ENCODE measurements at places on chromosomes 3 and 15.

DNA sequence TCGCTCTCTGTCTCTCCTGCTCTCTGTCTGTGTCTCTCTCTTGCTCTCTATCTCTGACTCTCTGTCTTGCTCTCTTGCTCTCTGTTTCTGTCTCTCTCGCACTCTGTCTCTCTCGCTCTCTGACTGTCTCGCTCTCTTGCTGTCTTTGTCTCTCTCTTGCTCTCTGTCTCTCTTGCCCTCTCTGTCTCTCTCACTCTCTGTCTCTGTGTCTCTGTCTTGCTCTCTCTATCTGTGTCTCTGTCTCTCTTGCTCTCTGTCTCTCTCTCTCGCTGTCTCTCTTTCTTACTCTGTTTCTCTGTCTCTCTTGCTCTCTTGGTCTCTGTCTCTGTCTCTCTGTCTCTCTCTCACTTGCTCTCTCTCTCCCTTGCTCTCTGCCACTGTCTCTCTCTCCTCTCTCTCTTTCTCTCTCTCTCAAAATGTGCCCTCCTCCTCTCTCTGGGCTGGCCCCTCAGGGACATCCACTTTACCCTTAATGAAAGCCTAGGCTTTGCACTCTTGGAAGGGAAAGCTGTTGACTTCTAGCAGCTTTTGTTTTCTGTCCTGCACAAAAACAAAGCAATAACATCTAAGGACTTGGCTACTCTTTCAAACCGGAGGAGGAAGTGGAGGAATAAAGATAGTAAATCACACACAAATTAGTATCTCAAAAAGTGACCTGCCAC is 73.9 kb upstream of the NR2E3 start:
- no peak for DNase-seq

- no peak for DNase-seq
Observed at GRCh38 chr15:100764778-100765466, 114.7 kb upstream of the ALDH1A3 start.

DNA sequence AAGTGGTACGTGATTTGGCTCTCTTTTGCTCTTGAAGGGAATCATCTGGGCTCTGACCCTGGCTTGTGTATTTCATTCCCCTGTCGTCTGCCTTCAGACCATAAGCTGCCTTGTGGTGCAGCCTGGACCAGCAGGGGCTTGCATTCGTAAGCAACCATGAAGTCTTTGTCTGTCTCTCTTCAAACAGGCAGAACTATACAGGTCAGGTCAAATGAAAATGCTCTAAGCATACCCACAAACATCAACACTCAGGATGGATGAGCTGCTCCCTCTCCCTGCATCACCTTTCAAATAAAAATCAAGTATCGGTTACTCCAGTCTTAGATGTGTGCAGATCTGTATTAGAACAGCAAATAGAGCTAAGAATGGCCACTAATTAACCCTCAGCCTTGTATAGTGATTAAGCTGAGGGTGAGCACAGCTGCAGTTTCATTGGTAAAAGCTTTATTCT is 268.6 kb upstream of the UBE2E1 start:
- DNase-seq = no peak

GRCh38 chr15:83914906-83915305 is 261.0 kb downstream of the ADAMTSL3 start:
- DNase-seq = no peak

DNA sequence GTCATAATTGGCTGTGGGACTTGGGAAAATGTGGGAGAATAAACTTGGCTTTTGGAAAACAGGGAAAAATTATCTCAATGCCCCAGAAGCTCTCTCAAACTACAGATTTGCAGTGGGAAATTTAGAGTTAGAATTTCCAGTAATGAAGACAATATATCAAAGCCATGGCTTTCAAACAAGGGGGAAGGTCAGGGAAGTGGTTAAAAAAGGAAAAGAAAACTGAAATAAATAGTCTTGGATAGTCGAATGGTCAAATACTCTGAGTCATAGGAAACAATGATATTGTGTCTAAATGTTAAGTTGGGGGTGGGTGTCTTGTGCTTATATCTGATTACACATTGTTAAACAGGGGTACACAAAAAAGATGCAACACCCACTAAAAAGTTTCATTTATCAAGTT is 272.4 kb upstream of the COL8A1 start:
- DNase-seq = no peak

- DNase-seq = no peak
Observed at GRCh38 chr3:189824629-189825312, 193.6 kb downstream of the TP63 start.

DNA sequence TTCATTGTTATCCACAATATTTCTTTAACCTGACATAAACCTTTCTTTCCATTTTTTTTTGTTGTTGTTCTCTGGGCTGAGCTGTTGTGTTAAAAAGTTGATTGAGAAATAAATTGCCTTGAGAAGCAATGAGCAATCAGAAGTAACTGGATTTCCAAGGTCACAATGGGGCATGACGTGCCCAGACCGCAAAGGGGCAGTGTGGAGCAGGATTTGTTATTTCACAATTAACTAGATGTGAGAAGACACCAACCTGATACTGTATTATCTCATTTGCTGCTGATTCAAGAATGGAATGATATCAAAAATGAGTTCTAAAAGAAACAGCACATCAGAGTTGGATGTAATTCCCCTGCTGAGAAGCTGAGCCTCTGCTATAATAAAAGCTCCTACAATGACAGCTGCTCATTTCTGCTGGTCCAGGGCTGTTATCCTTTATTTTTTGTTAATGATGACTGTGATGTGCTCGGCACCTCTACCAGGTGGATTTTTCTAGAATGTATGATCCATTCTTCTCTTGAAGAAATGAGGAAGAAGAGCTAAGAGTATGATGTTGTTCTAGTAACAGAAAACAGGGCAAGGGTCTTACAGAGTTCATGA is 28.1 kb downstream of the CPNE4 start:
- no peak for DNase-seq

GRCh38 chr15:36430726-36431265 is 148.6 kb upstream of the CDIN1 start:
- no peak for DNase-seq

- DNase-seq = no peak
Observed at GRCh38 chr15:61138156-61138555, 90.9 kb downstream of the RORA start.

GRCh38 chr3:66428733-66429132 is 72.1 kb downstream of the LRIG1 start:
- no peak for DNase-seq

DNA sequence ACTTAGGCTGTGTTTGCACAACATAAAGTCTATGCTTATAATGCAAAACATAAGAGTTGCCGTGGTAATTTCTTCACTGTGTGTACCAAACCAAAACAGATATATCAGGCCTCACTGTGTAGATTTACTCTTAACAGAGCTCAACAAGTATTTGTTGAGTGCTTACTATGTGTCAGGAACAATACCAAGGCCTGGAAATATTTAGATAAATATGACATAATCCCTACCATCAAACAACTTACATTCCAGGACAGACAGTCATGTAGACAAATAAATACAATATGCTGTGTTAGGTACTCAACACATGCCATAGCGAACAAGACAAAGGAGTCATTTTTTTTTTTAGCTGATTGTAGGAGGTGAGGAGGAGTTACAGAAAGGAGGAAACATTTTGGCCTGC is 554.0 kb downstream of the NSUN3 start:
- DNase-seq = no peak

DNA sequence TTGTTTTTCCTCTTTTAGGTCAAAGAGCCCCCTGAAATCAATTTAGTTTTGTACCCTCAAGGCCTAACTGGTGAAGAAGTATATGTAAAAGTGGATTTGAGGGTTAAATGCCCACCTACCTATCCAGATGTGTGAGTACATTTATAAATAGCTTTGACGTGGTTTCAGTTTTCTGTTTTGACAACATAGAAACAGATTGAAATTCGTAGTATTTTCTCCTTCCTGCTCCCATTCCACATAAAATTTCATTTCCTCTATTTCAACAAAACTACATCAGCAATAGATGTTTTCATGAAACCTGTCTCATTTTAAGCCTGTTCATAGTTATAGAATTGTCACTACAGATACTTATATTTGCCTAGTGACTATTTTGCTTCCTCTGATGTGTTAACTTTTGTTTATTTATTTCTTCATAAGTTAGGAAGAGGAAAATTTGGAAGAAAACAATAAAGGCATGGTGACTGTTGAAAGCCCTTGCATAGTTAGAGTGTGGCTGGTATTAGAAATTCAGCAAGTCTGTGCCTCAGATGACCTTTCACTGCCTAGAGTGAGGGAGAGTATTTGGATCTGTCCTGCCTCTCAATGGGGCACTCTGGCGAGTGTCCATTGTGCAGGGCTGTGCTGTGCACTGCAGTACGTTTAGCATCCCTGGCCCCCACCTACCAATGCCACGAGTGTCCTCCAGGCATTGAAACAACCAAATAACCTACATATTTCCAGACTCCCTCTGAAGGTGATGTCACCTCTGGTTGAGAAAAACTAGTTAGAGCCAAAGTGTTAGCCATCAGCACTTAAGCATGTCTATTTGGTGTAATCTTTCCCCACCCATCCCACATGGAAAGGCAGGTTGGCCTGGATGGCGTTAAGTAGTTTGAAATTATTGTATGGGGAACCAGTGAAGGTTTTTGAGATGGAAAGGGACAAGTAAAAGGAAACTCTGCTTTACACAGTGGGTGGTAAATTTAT is 5.9 kb downstream of the EIF2AK4 start:
- DNase-seq = no peak
